ENCODE measurements at places on chromosomes 12 and 14.

DNA sequence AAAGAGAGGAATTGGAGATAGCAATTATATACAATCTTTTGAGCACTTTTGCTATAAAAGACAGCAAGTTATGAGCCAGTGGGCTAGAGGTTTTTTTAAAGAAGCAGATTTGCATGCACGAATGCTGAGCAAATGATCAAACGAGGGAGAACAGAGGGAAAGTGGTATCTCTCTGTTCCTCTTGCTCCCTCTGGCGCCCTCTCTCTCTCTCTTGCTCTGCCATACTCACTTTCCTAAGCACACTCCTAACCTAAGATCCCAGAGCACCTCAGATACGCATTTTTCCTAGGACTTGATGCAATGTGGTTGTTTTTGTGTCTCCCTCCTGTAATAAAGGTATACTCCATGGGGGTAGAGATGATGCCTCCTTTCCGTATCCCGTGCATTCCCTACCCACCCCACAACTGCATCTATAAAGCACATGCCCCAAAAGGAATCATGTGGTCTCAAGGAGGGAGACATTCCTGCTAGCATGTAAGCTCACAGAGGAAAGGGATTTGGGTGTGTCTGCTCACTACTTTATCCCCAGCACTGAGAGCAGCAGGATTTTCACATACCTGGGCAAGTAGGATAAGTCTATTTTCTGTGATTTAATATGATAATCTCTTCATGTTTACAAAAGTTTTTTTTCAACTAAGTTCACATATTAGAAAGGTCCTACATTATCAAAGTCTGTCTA is 270.2 kb downstream of the SSPN start:
- no peak for DNase-seq

DNA sequence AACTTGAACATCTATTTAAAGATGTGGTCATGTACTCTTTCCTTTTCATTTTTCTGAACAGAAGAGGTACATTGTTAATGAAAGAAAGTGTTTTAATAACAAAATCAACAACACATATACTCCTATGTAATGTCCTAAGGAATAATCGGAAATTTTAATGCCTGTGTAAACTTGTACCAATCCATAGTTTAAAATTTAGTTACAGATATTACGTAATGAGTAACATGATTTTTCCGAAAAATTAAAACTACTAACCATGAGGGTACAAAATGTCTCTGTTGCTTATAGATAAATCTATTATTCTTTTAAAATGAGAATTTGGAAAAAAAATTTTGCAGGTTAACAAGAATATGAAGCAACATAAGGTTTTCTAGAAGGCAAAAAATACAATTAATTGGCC is 220.1 kb downstream of the BCAT1 start:
- no peak for DNase-seq

DNA sequence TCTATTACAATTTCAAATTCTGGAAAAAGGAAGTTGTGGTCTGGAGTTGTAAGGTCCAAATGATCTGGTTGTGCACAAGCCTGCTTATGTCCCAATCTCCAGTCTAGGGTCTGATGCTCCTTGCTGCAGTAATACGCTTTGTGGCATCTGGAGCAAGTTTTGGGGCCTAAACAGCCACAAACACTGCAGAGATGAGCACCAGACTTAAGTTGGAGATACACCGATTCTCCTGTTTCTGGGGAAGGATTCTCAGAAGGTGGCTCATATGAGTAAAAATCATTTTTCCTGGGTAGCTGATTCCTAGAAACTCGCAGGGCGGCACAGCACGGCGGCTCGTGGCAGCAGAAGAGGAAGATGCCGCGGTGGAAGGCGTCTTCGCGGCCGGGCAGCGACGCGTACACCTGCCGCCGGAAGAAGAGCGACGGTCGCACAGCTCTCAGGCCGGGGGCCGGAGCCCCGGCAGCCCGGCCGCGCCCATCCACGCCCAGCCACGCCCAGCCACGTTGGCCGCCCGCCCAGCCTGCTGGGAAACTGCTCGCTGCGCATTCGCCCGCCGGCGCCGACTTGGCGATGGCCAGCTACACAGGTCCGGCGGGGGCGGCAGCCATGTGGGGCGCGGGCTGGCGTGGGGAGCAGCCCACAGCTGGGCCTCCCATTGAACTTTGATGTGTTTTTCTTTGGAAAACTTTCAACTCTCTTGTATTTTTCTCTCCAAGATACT is 129.0 kb downstream of the ASCL4 start:
- no peak for DNase-seq

DNA sequence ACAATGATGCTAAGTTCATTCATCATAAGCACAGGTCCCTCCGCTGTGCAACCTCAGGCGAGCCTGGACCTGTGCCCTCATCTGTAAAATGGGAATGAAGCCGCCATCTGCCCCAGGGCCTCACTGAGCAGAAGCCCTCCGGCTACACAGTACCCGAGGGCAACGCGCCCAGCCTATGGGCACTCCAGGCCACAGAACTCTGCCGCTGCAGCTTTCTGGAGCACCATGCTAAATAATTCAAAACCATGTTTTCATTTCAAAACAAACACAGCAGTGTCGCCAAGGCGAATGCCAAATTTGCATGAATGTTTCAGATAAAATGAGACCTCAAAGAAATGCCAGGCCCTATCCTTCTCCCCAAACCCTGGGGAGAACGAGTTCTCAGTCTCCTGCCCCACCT is 4.0 kb downstream of the NCOR2 start:
- DNase-seq: no peak

DNA sequence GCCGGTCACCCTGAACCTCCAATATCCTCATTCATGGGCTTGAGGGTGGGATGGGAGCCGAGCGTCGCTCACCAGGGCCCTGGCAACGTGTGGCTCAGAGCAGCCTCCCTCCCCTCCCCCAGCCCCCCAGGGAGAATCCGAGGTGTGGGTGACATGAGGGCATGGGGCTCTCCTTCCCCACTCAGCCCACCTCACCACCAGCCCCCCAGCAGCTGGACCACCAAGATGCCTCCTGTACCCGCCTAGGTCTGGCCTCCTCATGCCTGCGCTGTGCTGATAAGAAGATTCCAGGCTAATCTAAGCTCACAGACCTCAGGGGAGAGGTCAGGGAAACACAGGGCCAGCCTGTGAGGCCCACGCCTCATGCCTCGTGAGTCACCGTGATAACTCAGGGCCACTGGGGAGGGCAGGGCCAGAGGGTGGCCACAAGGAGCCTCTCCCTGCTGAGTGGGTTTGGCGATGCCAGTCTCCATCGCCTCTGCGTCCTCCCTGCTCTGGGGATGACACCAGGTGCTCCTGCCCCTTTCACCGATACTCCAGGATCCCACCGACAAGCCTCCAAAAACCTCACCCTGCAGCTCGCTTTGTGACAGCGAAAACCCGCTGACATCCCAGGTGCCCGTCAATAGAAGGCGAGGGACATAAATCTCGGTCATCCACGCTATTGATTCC is 56.9 kb downstream of the TESC start:
- no peak for DNase-seq

Measured in DMS 273 treated with DMSO at 0.1 percent for 48 hours (cell line).